Bronchial epithelial cell (primary cell): ENCODE measurements at places on chromosomes 12 and 14.
A peak's percentile ranks its signal among the peaks of the same experiment; 100 is the strongest.

- no peak for DNase-seq
Observed at GRCh38 chr14:34164162-34164864, 213.4 kb upstream of the EGLN3 start.

- no peak for DNase-seq
Observed at GRCh38 chr14:81062816-81063215, 107.4 kb downstream of the TSHR start.

GRCh38 chr12:104399740-104400612 is 56.8 kb upstream of the CHST11 start:
- DNase-seq, result no peak

GRCh38 chr12:100656141-100656540 is 82.7 kb downstream of the GAS2L3 start:
- no peak for DNase-seq

- DNase-seq, result no peak
Observed at GRCh38 chr12:123120452-123121166, 30.3 kb downstream of the PITPNM2 start.

DNA sequence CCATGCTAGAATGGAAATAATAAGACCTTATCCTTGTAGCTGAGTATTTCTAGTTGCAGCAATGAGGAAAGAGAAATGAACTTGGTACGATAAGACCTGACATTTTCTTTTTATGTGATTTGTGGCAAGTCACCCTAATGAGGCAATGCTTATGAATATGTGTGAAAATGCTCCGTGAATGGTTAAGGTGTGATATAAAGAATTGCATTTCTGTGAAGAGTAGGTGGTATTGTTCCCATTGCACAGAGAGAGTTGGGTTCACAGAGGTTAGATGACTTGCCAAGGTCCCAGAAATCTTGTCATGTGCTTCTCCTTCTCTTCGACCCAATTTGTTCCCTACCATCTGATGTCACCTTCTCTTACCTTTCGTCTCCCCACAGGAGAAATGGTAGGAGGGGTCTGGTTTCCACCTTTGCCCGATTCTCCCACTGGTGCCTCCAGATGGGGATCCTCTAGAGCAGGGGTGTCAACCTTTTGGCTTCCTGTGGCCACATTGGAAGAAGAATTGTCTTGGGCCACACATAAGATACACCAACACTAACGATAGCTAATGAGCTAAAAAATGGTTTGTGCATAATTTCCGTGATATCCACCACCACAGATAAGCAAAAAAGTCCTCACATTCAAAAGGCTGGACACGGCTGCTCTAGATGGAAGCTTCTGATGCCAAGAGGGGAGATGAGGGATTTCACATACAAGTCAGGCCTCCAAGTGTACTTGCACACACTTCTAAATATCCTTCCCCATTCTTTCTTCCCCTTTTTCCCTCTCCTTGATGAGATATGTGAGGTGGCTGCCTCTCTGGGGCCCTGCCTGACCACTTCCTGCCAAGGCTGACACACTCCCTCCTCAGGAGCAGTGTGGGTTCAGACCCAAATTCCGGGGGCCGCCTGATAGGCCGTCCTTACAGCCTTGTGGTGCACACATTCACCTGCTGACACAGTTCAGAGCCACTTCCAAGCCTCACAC is 96.1 kb downstream of the PLXNC1 start:
- no peak for DNase-seq

DNA sequence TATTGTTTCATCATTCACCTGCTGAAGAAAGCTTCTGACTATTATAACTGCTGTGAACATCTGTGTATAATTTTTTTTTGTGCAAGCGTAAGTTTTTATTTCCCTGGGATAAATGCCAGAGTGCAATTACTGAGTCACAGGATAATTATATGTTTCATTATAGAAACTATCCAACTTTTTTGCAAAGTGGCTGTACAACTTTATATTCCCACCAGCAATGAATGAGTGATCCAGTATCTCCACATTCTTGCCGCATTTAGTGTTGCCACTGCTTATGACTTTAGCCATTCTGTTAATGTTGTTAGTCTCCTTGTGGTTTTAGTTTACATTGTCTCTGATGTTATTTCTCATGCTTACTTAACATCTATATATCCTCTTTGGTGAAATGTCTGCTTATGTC is 88.1 kb upstream of the CCDC175 start:
- peak; percentile 15 for DNase-seq

GRCh38 chr14:89702073-89702875 is 252.3 kb downstream of the EFCAB11 start:
- peak; percentile 7 for DNase-seq

DNA sequence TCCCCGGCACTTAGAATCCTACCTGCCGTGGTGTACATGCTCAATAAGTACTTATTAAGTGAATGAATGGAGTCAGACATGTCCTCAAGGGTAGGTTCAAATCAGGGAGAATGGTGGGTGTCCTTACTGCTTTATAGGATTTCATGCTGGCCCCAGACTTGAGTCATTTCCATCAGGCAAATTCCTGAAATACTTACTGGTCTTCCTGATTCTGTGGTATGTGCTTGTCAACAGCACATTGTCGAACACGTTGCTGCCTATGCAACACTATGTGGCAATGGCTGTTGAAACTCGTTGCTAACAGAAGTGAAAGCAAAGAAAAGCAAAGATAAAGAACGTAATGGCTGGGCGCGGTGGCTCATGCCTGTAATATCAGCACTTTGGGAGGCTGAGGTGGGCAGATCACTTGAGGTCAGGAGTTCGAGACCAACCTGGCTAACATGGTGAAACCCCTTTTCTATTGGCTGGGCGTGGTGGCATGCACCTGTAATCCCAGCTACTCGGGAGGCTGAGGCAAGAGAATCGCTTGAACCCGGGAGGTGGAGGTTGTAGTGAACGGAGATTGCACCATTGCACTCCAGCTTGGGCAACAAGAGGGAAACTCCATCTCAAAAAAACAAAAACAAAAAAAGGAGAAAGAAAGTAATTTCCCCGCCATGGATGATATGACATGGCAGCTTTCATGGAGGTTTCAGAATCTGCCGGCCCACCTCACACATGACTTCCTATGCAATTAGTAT is 214.9 kb downstream of the ZFP36L1 start:
- DNase-seq, result peak; percentile 99

GRCh38 chr14:65277027-65277426 is 135.5 kb upstream of the FUT8 start:
- DNase-seq, result peak; percentile 82

- no peak for DNase-seq
Observed at GRCh38 chr12:96371138-96371789, 29.0 kb downstream of the CDK17 start.

- DNase-seq, result no peak
Observed at GRCh38 chr14:93752980-93753561, 35.2 kb downstream of the PRIMA1 start.

GRCh38 chr12:46677749-46678148 is 148.0 kb downstream of the SLC38A4 start:
- DNase-seq, result peak; percentile 74

DNA sequence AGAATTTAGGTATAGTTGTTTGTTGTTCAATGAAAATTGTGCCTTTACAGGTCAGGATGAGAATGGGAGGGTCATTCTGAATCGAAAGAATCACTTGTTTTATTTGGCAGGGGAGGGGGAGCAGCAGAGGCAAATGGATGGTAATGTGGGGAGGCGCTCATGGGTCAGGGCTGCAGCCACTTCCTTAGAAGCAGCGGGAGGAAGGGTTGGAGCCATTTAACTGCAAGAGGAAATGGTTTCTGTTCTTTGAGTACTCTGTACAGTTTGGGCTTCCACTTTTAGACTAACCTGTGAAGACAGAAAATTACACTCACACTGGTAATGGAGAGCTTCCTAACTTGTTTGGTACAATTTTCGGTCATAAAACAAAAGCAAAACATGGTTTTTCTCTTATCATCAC is 57.2 kb downstream of the PIWIL1 start:
- DNase-seq, result no peak

DNA sequence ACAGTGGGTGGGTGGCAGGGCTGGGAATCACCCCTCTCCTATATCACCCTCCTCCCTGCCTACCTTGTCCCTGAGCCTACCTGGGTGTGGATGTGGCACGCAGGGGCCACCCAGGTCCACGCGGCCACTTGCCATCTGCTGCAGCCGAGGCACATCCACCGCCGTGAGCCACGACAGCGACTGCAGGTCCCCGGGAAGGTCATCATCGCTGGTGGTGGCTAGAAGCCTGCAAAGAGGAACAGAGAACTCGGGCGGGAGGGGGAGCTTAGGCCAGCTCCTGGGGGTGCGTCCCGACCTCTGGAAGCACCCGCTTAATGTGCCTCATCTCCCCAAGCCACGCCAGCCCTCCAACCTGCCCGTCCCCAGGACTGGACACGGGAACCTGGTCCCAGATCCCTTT is 19.0 kb downstream of the FOXN4 start:
- DNase-seq, result no peak

GRCh38 chr14:91241863-91242262 is 2.6 kb downstream of the GPR68 start:
- no peak for DNase-seq

DNA sequence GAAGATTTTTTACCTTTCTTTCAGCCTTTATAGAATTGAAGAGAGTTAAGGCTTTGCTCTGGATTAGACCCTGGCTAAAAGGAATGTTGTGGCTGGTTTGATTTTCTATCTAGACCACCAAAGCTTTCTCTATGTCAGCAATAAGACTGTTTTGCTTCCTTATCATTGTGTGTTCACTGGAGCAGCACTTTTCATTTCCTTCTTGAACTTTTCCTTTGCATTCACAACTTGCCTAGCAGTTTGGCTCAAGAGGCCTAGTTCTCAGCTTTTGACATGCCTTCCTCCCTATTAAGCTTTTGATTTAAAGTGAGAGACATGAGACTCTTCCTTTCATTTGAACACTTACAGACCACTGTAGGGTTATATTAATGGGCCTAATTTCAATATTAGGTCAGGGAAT is 64.1 kb upstream of the USP15 start:
- no peak for DNase-seq

GRCh38 chr12:115437061-115437567 is 753.1 kb upstream of the TBX3 start:
- DNase-seq, result no peak
